ENCODE measurements at places on chromosomes 5 and 9.

DNA sequence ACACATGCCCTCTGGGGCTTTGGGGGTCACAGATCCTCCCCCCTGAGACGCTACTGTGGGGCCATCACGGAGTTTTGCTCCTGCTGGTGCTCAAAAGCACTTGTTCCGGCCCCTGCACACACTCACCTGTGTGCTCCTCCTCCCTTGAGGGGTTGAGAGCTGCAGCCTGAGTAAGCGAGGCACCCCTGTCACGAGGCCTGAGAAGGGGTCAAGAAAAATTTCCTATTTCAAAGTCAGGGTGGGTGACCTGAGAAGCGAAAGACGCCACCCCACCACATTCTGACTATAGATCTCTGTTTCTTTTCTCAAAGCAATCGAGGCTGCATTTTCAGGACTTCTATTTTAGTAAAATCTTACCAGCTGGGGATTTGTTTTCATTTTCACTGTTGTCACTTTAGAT is 138.5 kb downstream of the DCP2 start:
- no peak for DNase-seq

GRCh38 chr9:6551136-6551535 is 94.4 kb downstream of the GLDC start:
- DNase-seq = no peak

DNA sequence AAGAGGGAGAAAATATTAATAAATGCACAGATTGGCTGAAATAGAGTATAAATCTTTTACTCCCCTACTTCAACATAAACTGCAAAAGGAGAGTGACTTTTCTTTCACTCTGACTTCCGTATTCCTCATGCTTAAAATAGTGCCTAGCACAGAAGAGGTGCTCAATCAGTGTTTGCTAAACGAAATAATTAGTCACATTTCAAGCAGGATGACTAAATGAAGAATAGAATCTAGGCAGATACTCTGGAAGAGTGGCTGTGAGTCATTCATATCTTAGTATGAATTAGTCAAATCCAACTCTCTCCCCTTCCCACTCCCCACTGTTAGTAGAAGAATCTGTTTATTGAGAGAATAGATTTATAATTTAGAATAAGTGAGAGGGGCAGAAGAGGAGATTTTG is 4.8 kb downstream of the CD274 start:
- no peak for DNase-seq

DNA sequence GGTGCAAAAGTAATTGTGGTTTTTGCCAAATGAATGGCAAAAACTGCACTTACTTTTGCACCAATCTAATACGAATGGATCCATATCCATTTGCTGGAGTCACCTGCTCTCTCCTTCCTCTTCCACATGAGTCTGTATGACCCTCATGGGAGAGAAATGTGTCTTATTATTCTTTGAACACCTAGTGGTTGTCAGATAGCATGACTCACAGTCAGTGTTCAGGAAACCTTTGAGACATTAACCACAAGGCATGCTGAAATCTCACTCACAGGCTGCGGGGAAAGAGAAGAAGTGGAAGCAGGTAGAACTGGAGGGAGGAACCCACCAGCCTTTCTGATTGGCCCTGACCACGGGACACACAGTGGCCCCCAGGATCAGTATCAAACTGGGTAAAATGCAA is 222.8 kb upstream of the KLF4 start:
- no peak for DNase-seq

DNA sequence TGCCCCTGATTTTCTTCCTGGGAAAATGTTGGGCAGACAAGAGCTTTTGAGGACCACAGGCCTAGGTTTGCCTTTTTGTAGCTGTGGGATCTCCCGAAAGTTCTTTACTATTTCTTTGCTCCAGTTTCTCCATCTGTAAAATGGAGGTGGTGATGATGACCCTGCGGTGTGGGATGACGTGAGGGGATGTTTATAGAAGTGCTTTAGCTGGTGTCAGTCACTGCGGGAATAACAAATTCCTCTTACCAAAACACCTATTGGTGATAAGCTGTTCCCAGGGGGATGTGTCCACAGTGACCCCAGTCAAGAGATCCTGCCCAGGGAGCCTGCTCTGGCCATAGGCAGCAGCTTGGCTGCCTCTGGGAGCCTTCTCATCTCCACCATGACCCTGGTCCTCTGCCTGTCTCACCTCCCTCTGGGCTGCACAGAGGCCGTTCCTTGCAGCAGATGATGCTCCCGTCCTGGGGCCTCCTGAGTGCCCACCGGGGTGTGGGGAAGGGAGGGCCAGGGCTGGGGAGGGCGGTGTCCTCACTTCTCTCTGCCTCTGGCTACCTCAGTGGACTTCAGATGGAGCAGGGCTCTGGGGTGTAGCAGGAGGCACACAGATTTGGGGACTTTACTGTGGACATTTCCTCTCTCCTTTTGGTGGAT is 77.2 kb downstream of the COL15A1 start:
- no peak for DNase-seq

- no peak for DNase-seq
Observed at GRCh38 chr5:113514289-113514635, 768 bp downstream of the YTHDC2 start.

DNA sequence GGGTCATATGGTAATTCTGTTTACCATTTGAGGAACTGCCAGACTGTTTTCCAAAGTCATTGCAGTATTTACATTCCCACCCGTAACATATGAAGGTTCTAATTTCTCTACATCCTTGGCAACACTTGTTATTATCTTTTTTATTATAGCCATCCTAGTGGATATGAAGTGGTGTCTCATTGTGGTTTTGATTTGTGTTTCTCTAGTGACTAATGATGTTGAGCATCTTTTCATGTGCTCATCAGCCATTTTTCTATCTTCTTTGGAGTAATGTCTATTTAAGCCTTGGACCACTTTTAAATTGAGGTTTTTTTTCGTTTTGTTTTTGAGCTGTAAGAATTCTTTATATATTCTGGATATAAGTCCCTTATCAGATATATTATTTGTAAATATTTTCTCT is 132.8 kb upstream of the RUSC2 start:
- DNase-seq = no peak

DNA sequence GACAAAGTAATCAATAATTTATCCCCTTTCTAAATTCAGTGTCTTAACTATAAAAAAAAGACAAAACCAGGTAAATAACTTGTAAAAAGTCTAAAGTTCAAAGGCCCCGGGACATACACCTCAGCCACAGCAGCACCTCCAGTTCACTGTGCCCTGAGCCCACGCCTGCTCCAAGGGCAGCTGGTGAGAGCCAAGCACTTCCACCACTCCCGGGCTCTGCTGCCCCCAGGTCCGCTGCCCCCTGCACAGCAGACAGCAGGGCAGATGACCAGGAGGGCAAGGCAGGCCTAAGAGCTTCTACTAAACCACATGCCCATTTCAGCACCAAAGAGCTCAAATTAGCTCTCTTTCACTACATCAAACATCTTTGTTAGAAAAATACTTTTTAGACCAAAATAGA is 91.9 kb downstream of the CAMSAP1 start:
- DNase-seq = no peak
